ENCODE measurements at places on chromosomes 1 and 21.

DNA sequence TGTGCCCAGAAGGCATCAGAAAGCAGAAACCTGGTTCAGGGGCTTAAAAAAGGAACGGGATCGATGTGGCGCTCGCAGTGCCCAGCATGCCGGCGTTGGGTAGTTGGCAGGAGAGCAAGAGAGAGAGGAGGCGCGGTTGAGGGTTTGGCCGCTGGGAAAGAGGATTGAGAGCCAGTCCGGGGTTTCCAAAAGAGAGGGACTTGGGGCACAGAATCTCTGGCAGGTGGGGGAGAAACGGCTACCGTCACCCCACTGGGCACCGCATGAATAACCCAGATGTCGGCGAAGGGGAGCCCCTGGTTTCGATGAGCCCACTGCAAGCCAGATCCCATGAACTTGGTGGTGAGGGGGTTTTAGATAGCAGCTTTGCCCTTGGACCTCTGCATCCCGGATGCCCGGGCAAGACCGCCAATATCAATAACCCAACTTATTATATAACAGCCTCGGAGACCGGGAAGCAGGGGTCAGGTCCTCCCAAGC, 60.4 kb upstream of the ACOT11 start:
- DNase-seq, result no peak

- DNase-seq, result no peak
Measured at GRCh38 chr1:74830766-74831165, 97.8 kb downstream of the TYW3 start.

DNA sequence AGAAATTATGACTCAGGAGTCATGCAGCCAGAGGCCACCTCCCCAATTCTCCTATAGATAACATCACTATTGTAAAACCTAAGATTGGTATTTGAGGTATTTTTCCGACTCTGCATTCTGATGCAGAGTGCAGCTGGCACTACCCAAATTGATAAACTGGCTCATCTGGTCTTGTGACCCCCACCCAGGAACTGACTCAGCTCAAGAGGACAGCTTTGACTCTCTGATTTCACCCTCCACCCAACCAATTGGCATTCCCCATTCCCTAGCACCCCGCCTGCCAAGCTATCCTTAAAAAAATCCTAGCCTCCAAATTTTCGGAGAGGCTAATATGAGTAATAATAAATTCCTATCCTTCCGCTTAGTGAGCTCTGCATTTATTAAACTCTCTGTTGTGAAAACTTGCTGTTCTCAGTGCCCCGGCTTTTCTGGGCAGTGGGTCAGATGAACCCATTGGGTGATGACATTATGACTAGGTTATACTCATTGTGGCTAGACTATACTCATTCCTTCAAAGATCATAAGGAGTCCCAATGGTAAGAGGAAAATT, 39.4 kb upstream of the EPS15 start:
- DNase-seq, result no peak

DNA sequence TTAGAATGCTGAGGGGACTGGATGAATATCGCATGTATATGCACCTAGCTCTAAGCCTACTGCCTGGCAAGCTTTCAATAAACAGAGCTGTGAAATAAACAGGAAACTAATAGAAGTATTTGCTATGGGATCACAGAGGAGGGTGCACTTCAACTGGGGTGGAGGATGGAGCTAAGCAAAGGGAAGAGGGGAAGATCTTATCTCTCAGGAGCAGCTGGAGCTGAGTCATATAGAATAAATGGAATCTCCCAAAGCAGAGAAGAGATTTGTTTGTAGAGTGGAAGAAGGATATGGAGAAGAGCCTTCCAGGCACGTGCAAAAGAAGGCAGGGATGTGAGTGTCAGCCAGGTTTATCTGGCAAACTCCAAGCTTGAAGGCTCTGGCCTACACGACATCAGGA, 17.0 kb upstream of the KCNA10 start:
- no peak for DNase-seq

DNA sequence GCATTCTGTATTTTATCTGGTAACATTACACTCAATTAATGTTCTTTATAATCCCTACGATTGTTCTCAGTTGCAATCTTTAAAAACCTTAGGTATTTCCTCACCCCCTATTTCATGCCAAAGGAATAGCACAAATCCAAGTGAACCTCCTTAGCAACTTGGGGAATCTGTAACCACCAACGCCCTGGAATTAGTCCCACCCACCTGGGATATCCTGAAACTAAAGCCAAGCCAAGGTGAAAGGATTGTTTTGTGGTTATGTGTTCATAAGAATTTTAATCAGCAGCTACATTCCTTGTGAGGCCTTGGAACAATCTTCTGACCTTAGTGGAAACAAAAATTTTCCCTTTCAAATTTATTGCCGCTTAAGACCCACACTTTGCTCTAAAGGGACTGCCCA, 908.7 kb downstream of the TTLL7 start:
- DNase-seq, result no peak

DNA sequence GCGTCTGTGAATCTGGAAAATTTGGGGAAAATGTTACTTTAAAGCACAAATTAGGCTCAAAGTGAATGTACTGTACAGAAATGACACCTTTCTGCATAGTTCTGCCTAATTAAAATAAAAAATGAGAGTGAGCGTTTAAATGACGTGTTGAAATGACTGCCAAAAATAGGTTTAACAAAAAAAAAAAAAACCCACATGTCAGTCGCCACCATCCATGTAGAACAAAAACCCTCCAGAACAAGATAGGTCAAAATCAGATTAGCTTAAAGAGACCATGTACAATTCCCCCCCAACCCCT, 745 bp downstream of the PARP1 start:
- no peak for DNase-seq

GRCh38 chr21:41753006-41753898, 13.6 kb downstream of the RIPK4 start:
- DNase-seq, result no peak

DNA sequence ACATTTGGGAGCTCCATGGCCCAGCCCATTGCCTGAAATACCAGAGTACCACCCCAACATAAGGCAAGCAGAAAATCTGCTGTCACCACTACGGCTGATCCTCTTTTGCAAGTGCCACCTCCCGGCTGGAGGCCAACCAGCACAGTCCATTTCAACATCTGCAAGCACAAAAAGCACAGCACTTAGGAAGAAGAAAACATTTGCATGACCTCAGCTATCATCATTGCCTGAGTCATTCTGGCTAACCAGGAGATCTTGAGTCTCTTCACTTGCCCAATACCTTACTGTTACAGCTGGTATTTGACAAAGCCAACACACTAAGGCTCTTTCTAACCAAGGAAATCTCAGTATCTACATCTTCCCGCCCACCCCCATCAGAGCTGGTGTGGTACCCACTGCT, 55.9 kb downstream of the NEK7 start:
- no peak for DNase-seq

- no peak for DNase-seq
Measured at GRCh38 chr1:196423612-196424011, 184.6 kb downstream of the KCNT2 start.

- DNase-seq, result no peak
Measured at GRCh38 chr1:153534226-153534924, 1.4 kb downstream of the S100A6 start.

GRCh38 chr1:28758420-28758819, 21.7 kb downstream of the YTHDF2 start:
- no peak for DNase-seq

DNA sequence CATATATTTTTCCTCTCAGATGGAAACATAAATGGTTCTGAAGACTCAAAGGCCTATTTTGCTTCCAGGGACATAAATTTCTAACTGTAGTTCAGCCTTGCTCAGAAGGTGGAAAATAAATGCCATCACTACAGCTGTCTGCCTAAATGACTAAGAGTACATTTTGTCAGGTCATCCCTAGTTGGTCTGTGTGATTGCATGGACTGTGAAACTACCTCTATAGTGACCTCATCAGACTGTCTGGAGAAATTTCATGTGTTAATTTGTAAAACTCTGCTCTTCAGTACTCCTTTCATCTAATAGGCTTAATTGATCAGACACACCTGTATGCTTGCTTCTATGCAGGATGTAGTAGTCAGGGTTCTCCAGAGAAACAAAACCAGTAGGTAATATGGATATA, 886.9 kb downstream of the AMY1C start:
- DNase-seq, result no peak

DNA sequence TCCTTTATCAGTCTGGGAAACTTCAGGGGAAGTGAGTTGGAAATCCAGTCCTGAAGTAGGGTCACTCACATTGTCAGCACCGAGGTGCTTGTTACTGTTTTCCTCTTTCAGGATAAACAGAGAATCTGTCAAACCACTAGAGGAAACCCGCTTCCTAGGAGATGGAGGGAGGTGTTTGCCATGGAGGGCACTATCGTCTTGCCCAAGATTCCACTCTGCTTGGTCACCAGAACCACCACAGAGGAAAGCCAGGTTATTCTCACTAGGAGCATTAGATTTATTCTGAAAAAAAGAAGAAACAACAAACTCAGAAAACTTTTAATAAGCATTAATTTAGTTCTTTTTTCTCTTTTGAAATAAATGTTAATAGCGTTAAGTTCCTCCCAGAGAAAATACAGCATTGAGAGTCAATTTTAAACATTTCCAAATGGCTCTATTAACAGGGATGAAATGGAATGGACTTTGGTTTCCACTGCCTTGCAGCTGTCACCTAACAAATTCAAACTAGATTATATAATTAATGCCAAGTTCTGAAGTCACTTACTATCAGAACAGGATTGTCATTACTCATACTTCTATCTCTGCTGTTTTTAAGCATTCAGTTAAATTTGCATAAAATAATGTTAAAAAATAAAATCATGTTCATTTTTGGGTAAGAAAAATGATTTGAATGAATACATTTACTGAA, 242.8 kb downstream of the CRB1 start:
- no peak for DNase-seq

Data from CD8-positive, alpha-beta memory T cell (primary cell).